Stimulated activated CD4-positive, alpha-beta T cell treated with anti-CD3 and anti-CD28 coated beads, Interleukin-15, amount 100 ng/mL, for 1 hour (primary cell): ENCODE measurements at places on chromosomes 5 and 9.

GRCh38 chr9:133403766-133404453 lies 13.9 kb downstream of the REXO4 start:
- peak; percentile 37 for DNase-seq

GRCh38 chr5:422323-423232 lies 20.4 kb upstream of the EXOC3 start:
- no peak for DNase-seq

GRCh38 chr5:102826629-102827028 lies 71.5 kb downstream of the PAM start:
- DNase-seq = no peak

GRCh38 chr5:124310453-124310852 lies 436.0 kb downstream of the ZNF608 start:
- DNase-seq = no peak

DNA sequence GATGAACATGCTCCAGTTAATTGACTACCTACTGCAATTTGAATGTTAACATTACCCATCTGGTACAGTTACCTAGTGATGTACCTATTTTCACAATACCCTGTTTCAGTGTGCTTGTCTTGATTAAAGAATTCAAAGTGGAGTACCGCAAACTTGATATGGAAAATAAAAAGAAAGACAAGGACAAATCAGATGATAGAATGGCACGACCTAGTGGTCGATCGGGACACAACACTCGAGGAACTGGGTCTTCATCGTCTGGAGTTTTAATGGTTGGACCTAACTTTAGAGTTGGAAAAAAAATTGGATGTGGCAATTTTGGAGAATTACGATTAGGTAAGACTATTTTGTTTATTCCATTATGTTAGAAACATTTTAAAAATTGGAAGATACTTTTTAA lies 33.5 kb downstream of the CSNK1G3 start:
- no peak for DNase-seq

- DNase-seq = no peak
Measured at GRCh38 chr5:142059304-142059940, 46.6 kb upstream of the GNPDA1 start.

GRCh38 chr5:52809884-52810283 lies 22.2 kb downstream of the ITGA1 start:
- DNase-seq = no peak

GRCh38 chr5:61575103-61575502 lies 243.0 kb downstream of the ZSWIM6 start:
- DNase-seq = no peak
